ENCODE measurements at places on chromosomes 11 and 22. TPM values are rescaled to one million over a fixed set of nuclear protein-coding genes. Genes with fewer than 3 reads are reported as not detected.

Gene BARX2
- 1.3 TPM for total RNA-seq

DNA sequence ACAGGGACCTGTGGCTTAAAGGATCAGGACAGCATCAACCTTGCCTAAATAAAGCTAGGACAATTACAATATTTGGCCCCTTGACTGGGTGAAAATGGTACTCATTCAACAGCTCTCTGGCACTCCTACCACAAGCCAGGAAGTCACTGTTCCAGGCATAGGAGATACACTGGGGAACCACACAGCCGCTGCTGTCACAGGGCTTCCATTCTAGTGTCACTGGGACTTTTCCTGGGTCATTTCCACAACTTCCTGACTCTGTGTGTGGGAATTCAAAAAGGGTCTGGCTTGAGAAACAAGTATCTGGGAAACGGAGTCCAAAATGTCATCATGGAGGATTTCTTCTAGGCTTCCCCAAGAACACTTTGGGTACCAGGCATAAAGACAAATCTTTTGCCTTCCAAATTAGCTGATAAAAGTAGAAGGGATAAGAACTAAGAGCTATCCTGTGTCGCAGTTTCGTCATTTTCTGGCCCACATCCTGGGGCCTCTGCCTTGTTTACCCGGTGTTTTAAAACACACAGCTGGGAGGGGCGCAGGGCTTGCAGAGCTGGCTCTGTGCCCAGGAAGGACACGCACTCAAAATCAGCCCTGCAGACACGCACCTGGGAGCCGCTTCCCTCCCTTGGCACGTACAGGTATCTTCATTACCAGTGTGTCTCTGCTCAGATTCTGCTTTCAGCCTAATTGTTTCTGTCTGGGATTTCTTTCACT lies 38.0 kb downstream of the TMEM45B start:
- no peak overlapping the region for H3K4me3 ChIP-seq
- peak; percentile 76 for DNase-seq
- H3K4me1 ChIP-seq, result peaks cover 31% of the 10 kb centered on the region
- no peaks in the 10 kb centered on the region for H3K27me3 ChIP-seq

DNA sequence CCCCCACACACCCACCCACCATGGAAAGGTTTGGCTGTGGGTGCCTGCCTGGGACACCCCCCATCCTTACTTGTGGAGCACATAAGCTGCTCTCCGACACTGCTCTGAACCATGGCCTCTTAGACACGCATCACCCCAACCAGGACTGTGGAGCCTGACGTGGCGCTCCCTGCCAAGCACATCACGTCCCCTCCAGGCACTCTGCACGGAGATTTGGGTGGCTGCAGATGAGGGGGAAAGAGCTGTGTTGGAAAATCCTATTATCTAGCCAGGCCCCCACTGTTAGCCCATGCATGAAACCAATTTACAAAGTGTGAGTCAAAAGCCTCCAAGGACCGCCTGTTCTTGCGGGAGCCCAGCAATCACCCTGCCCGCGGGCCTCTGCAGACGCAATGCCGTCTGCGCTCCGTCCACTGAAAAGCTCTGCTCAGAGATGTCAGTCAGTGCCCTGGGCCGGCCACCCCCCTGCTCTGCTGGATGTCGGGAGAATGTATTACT lies 163.4 kb upstream of the NECTIN1 start:
- no peak for DNase-seq
- H3K36me3 ChIP-seq, result no peaks in the 10 kb centered on the region
- no peaks in the 10 kb centered on the region for H3K4me1 ChIP-seq
- H3K27ac ChIP-seq, result no peak overlapping the region

Gene GAS2
- total RNA-seq, result 1.3 TPM

DNA sequence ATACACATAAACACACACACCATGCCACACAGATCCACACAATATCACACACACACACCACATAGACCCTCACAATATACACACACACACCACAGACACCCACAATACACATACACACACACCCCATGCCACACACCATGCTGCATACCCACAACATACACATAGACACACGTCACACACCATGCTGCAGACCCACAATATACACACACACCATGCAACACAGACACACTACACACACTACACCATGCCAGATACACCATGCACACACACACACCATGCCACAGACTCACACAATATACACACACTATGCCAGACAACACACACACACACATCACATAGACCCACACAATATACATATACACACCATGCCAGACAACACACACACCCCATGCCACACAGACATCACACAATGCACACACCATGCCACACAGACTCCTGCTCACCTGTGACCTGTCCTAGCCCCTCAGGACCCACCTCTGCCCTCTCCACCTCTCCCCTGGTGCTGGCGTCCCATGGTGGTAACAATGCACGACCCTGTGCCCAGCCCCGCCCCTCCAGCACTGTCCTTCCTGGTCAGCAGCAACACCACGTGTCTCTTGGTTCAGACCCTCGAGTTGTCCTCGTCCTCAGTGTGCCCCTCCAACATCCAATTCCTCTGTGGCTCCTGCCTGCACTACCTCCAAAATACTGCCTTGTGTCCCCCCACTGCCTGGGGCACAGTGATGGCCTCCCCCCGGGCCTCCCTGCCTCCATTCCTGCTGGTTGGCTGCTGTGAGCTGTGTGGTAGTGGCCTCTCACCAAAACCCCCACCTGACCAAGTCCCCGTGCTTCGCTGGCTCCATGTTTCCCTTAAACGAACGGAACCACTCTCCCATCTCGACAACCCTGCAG lies 23.7 kb upstream of the RFPL3 start:
- no peak for DNase-seq
- no peaks in the 10 kb centered on the region for H3K36me3 ChIP-seq
- H3K27ac ChIP-seq, result no peak overlapping the region
- no peak overlapping the region for H3K4me3 ChIP-seq

DNA sequence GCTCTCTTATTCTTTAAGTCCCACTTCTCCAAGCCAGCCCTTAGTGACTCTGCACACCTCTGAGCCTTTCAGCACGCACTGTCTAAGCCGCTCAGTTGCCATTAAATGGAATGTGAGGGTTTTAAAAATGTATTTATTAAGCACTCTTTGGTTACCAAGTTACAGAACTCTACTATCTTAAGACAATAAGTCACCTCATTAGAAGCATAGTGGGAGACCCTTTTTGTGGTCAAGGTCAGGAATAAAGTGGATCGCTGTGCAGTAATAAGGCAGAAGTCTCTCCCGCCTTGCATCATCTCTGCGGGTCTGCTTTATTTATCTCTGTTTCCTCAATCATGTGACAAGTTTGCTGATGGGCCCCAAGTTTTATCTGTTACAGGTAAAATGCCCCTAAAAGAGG lies 11.9 kb downstream of the SLC25A18 start:
- no peak for DNase-seq
- no peaks in the 10 kb centered on the region for H3K4me1 ChIP-seq
- H3K27me3 ChIP-seq, result peaks cover 6% of the 10 kb centered on the region
- H3K27ac ChIP-seq, result no peak overlapping the region

DNA sequence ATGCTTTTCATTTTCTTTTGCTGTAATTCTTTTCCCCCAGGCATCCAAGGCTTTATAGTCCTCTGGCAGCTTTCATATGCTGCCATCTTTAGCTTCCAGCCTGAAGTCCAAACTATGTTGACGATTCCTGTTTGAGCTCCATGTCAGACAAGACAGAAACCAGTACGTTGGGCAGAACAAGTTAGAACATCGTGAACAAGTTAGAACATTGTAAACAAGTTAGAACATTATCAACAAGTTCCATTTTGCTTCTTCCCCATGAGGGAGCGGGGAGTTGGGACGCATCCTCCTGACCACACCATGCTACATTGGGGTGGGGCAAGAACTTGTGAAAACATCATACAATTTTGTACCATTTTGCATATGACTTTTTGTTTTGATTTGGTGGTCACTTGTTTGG lies 23.9 kb downstream of the GLB1L2 start:
- H3K4me1 ChIP-seq, result peaks cover 5% of the 10 kb centered on the region
- H3K4me3 ChIP-seq, result no peak overlapping the region

DNA sequence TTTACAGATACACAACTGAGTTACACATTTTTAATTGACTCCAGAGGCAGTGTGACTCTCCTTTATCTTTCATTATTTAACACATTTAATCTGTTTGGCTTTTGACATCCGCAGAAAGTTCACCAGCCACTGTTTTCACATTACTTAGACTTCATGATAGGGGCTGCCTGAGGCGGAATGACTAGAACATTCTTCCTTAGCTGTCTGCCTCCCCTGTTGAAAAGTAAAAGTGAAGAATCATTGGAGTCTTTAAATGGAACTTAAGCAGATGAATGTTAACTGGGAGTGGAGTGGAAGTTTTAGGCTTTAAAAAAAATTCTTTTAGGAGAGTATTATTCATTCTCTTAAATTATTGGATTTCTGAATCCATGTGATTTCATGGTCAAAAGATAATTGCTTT lies 229.2 kb upstream of the MTNR1B start:
- H3K4me3 ChIP-seq, result no peak overlapping the region
- no peaks in the 10 kb centered on the region for H3K36me3 ChIP-seq
- H3K27ac ChIP-seq, result no peak overlapping the region
- no peak for DNase-seq

GRCh38 chr11:19191530-19192169 lies 10.1 kb downstream of the CSRP3 start:
- no peaks in the 10 kb centered on the region for H3K36me3 ChIP-seq
- H3K27me3 ChIP-seq, result no peaks in the 10 kb centered on the region
- no peaks in the 10 kb centered on the region for H3K4me1 ChIP-seq
- no peak overlapping the region for H3K27ac ChIP-seq
- no peak overlapping the region for H3K4me3 ChIP-seq

GRCh38 chr22:36816339-36816635 lies 548 bp downstream of the PVALB start:
- peaks cover 50% of the 10 kb centered on the region for H3K27me3 ChIP-seq
- H3K4me1 ChIP-seq, result peaks cover 5% of the 10 kb centered on the region
- H3K4me3 ChIP-seq, result no peak overlapping the region
- peak; percentile 14 for DNase-seq
- no peak overlapping the region for H3K27ac ChIP-seq

Gene OR52I1
- not detected for total RNA-seq

GRCh38 chr22:33921525-33922348 lies 1.5 kb upstream of the LARGE1 start:
- DNase-seq, result peak; percentile 35
- peak overlapping the region; percentile 60 for H3K4me3 ChIP-seq
- peaks cover 16% of the 10 kb centered on the region for H3K4me1 ChIP-seq
- H3K27ac ChIP-seq, result no peak overlapping the region

Gene WNT7B
- not detected for total RNA-seq

GRCh38 chr11:57417056-57417455 lies 9.9 kb downstream of the SLC43A3 start:
- peaks cover 72% of the 10 kb centered on the region for H3K4me1 ChIP-seq
- DNase-seq, result no peak
- H3K36me3 ChIP-seq, result peaks cover 88% of the 10 kb centered on the region
- no peak overlapping the region for H3K27ac ChIP-seq
- H3K27me3 ChIP-seq, result no peaks in the 10 kb centered on the region

Gene ACR
- total RNA-seq, result not detected

- H3K4me1 ChIP-seq, result no peaks in the 10 kb centered on the region
- no peak overlapping the region for H3K27ac ChIP-seq
- H3K27me3 ChIP-seq, result no peaks in the 10 kb centered on the region
- no peaks in the 10 kb centered on the region for H3K36me3 ChIP-seq
Measured at GRCh38 chr11:75450826-75451821, 18.1 kb upstream of the KLHL35 start.

Gene DEFB131B
- total RNA-seq, result not detected

Gene UBQLNL
- total RNA-seq, result 0.14 TPM

DNA sequence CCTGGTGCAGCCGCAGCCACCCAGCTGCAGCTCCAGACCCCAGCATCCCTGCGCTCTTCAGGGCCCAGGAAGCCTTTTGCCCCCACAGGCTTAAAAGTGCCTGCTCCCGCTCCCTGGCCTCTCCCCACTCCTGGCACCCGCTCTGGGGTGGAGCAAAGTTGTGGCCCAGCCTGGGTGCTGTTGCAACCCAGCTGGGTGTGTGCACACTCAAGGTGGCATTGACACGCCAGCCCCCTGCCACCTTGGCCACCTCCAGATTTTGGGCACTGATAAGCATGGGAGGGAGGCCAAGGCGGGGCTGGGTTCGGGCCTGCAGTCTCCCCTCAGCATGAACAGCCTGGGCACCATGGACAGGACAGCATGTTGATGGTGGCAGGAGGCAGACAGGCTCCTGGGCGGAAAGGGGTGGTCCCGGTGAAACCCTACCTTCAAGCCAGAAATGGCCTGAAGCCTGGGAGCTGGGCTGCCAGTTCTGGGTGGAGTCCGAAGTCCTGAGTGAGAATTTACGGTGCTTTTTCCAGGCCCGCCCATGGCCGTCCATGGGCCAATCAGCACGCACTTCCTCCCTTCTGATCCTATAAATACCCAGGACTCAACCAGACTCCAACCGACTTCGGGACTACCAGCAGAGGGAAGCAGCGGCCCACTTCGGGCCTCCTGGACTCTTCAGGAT lies 23.6 kb upstream of the RNASEH2C start:
- H3K36me3 ChIP-seq, result no peaks in the 10 kb centered on the region
- no peak overlapping the region for H3K27ac ChIP-seq
- H3K4me3 ChIP-seq, result no peak overlapping the region
- peaks cover 14% of the 10 kb centered on the region for H3K27me3 ChIP-seq
- peak; percentile 38 for DNase-seq

DNA sequence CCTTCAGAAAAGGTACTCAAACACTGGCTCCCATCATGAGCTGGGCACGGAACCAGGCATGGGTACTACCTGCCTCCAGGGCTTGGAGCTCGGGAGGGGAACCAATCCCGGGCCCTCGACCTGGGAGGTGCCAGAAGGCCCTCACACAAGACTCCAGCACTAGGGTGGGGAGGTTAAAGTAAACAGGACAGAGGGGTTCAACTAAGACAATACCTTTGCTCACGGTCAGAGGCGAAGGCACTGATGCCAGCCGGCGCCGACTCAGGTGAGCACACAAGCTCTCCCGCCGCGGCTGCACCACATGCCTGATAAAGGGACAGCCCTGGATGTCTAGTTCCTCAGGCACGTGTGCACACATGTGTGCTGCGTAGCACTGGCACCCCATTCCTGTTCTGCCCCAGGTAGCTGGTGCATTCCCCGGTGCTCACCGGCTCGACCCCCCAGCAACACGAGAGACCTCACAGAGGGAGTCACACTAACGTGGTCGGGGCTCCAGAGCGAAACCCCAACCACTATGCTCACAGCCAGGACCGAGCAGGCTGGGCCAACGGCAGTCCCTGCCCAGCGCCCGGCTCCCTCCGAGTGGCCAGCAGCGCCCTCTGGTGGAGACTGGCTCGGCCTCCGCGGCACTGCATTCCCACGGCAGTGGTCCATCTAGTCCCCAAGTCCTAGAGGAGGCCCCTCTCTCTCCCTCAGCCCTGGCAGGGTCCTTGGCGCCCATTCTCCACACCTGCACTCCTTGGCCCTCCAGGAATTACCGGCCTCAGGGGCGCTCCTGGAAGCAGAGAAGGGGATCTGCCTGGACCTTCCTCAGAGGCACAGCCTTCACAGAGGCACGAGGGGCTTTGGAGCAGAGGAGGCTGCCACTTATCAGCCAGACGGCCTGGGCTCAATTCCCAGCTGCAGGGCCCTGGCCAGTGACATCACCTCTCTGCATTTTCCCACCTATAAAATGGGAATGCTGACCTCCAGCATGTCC lies 28.8 kb upstream of the MOB2 start:
- H3K4me1 ChIP-seq, result peaks cover 44% of the 10 kb centered on the region
- DNase-seq, result peak; percentile 88
- no peak overlapping the region for H3K4me3 ChIP-seq
- H3K36me3 ChIP-seq, result no peaks in the 10 kb centered on the region
- H3K27me3 ChIP-seq, result no peaks in the 10 kb centered on the region

Gene HTR3A
- total RNA-seq, result not detected

Gene PAMR1
- not detected for total RNA-seq

All from activated CD4-positive, alpha-beta T cell treated with anti-CD3 and anti-CD28 coated beads for 36 hours (primary cell).